ENCODE measurements at places on chromosomes 7 and 10.

DNA sequence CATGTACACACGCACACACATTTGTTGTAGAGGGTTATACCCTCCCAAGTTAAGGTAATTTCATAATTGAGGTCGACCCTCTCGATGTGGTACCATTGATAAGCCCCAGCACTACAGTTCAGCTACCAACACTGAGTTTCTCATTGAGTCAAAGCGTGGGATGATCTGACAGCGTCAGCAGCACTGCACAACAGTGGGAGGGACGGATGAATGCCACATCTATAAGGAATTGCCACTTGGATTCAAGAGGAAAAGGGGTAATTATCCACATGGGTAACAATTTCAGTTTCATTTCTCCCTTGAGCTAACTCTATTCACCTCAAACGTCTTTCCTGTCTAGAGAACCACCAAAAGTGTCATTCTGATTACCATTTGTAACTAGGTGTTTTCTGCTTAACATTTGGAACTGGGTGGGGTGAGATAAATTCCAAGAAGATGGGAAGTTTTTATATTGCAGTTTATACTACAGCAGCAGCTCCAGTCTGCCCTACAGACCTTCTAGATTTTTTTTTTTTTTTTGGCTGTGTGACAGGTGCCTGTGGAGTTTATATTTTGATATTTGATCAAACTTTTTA is 342.9 kb downstream of the AUTS2 start:
- DNase-seq, result no peak

DNA sequence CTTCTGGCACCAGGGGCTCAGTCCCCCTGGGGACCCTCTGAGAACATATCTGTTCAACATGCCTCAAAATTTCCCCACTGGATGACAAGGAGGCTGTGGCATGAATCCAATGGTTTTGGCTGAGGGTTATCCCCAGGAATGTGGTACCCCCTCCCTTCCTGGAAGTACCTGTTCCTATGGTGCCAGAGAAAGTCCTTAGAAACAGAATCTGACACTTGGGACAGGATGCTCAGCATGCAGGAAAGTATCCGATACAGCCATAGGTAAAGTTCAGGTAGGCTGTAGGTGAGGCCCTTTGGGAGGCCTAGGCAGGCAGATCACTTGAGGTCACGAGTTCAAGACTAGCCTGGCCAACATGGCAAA is 42.7 kb upstream of the A1CF start:
- DNase-seq, result no peak

GRCh38 chr7:106887421-106887820 is 22.3 kb downstream of the PIK3CG start:
- DNase-seq, result no peak

DNA sequence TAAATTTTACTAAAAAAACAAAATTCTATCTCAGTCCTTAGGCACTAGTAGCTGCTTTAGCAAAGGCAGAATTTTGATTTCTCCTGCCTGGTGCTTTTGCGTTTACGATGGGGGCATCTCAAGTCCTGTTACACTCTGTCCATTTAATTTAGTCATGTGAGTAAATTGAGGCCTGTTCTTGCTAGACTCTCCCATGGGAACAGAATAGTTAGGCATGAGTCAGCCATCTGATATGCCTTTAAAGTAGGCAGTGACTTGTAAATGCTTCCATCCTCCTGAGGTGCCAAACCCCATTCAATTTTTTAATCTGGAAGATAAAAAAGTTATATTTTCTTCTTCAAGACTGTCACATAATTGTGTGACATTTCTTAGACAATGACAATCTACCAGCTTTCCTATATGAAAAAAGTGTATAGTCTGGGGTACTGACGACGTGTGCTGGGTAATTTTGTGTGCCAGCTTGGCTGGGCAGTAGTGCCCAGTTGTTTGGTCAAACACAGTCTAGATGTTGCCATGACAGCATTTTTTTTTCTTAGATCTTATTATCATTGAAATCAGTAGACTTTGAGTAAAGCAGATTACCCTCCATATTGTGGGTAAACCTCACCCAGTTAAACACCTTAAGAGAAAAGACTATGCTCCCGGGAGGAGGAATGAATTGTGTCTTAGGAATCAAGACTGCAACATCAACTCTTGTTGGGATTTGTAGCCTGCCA is 603.4 kb downstream of the SORCS1 start:
- DNase-seq, result no peak

- peak; percentile 6 for DNase-seq
Measured at GRCh38 chr7:128878226-128879105, 15.8 kb downstream of the ATP6V1F start.

All from left ventricle myocardium inferior (tissue), 1 donor.